Mesendoderm (in vitro differentiated cells): ENCODE measurements at places on chromosomes 3 and 15.

GRCh38 chr3:45988804-45989203, 6.8 kb downstream of the FYCO1 start:
- DNase-seq, result no peak

- peak; percentile 37 for DNase-seq
These were observed 323.4 kb upstream of the PLSCR5 start for GRCh38 chr3:146928421-146929059.

GRCh38 chr15:60347480-60348049, 50.2 kb downstream of the ANXA2 start:
- no peak for DNase-seq

DNA sequence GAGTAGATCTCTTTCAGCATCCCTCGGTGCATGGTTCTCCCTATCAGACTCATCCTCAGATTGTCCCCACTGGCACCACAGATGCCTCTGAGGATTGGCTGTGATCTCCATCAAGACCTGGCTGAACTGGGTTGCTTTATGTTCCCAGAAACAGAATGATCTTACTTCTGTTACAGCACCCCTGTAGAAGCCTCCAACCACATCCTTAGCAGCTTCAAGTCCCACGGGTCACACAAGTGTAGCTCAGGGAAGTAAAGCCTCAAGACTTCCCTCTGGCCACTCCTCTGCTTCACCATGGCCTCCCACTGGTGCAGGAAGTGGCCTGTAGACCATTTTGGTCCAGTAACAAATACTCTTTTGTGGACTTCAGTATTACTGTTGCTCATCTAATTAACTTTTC, 566.4 kb upstream of the SUCLG2 start:
- no peak for DNase-seq

GRCh38 chr3:50294492-50295403, 2.5 kb upstream of the IFRD2 start:
- no peak for DNase-seq

GRCh38 chr15:41483115-41483514, 10.6 kb upstream of the ITPKA start:
- no peak for DNase-seq

DNA sequence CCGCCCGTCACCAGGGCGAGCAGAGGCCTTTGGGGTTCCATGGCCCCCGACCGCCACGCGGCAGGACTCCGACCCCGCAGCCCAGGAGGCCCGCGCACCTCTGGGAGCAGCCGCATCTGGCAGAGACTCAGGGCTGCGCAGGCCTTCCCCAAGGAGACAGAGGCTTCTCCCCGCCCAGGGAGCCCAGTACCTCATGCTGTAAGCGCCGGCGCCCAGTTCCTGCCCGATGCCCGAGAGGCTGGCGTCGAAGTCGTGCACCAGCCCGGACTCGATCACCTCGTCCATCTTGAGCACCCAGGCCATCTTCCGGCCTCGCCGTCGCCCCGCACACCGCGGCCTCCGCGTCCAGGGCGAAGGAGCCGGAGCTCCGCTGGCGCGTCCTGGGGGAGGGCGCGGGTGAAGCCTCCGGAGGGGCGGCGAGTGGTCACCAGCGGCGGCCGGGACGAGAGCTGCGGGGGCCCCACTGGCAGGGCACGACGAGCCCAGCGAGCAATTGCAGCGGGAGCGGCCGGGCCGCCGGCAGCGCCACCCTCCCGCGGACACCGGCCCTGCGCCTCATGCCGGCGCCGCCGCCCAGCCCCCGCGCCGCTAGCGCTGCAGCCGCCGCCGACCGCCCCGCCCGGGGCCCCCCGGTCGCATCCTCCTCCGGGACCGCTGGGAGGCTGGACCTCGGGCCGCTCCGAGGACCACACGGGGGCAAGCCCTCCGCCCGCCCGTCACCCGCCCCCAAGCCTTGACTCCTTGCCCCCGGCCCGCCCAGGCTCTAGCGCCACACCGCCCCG, 468 bp downstream of the UBP1 start:
- DNase-seq, result peak; percentile 62

GRCh38 chr3:48466386-48467109, 20.0 kb downstream of the ATRIP start:
- no peak for DNase-seq

- no peak for DNase-seq
These were observed 51.8 kb downstream of the CHST2 start for GRCh38 chr3:143171141-143171980.

DNA sequence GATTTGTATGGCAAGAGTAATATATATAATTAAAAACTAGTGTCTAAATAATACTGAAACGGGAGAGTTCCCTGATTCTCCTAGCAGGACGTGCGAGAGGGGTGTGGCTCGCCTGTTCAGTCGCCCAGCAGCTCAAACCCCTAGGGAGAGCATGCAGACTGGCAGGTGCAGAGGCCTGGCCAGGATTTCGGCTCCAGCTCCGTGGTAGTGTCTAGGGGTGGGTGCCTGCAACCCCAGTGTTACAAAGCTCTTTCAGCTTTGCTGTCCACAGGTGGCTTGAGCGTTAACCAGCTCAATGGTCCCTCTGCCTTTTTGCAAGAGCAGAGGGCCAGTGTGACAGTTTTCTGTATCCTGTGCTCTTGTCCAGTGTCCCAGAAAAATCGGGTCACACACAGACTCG, 226.6 kb downstream of the ALCAM start:
- DNase-seq, result no peak

GRCh38 chr3:62708638-62709373, 166.4 kb downstream of the CADPS start:
- DNase-seq, result peak; percentile 45

DNA sequence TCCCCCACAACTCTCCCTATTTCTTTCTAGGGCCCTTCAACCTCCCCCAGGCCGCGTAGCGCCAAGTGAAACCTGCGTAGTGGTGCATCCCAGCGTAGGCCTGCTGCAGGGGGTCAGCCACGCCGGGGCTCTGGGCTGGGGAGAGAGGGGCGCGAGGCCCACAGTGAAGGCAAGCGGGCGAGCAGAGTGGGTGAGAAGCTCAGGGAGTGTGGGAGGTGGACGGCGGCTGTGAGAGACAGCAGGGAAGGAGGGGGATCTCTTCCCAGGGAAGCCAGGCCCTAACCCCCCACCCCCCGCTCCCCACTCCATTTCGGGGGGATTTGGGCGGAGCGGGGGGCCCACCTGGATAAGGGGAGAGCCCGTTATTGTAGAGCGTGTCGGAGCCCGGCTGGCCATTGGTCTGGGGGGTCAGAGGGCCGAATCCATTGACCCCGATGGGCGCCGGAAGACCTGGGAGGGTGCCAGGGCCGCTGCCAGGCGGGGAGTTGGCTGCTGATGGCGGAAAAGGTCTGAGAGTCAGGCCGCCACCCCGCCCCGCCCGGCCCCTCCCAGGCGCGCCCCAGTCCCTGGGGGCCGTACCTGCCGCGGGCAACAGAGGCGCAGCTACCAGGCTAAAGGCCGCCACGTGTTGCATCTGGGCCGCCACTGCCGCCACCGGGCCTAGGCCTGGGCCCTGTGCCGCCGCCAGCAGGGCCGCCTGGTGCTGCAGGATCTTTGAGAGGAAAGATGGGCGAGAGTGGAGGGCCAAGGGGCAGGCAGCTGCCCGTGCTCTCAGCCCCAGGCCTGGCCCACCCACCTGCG, 16.6 kb upstream of the PARP6 start:
- no peak for DNase-seq

DNA sequence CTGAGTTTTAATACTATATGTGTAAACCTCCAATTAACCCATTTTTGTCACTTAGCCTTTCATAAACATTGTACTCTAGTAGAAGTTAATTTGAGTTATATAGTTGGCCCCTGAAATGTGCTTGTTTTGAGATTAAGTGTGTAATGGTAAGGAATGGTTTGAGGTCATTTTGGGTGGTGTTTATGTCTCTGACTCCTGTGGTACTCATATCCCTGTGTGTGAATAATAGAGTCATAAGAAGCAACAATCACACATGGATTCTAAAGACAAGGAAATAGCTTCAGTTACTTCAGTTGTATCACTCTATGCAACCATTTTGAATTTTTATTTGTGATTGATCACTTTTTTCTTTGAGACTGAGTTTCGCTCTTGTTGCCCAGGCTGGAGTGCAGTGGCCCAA, 408.5 kb downstream of the MFSD1 start:
- no peak for DNase-seq

DNA sequence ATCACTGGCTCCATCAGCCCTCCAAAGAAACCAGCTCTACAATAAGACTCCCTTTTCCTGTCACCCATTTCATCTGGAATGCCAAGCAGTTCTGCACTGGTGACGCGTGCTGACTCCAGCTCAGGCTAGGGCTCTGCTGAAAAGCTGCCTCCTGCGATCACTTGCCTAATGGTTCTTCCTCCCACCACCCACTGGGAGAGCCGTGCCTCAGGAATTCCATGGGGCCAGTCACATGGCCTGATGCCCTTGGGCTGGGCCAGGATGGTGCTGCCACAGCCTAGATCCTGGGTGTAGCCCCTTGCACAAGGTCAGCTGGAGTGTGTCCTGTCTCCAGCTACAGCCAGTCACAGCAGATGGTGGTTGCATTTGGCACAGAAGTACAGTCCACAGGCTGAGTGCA, 98.9 kb downstream of the DNAJB8 start:
- peak; percentile 66 for DNase-seq

GRCh38 chr3:110246796-110247376, 824.7 kb upstream of the NECTIN3 start:
- DNase-seq, result no peak

DNA sequence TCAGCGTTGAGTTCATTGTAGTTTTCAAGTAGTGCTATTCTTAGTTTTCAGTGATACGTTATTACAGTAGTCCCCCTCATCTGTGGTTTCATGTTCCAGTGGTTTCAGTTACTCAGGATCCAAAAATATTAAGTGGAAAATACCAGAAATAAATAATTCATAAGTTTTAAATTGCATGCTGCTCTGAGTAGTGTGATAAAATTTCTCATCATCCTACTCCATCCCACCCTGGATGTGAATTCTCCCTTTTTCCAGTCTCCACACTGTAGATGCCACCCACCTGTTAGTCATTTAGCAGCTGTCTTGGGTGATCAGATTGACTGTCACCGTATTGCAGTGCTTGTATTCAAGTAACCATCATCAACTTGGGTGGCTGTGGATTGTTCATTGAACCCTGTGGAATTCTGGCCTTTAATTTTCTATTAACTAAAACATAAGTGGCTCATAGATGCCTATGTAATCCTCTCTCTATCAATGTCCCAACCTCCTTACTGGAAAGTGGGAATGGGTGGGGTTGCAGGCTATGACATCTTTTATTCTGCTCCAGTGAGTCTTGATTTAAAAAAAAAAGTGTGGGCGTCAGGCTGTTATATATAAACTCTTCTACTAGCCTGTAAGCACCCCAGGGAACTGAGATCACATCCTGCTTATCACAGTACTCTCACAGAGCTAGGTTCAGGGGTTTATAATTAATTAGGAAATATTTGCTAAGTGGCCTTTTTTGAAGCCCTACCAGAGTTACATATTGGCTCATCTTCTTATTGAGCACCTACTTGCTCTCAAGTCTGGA, 97.5 kb downstream of the CFAP20DC start:
- DNase-seq, result no peak

GRCh38 chr15:75161917-75162414, 39.7 kb upstream of the C15orf39 start:
- no peak for DNase-seq

- DNase-seq, result no peak
These were observed 49.4 kb upstream of the FLNB start for GRCh38 chr3:57958642-57959422.

- DNase-seq, result no peak
These were observed 47.5 kb downstream of the MINAR1 start for GRCh38 chr15:79479616-79480015.

GRCh38 chr15:81097890-81098280, 36.2 kb upstream of the CFAP161 start:
- no peak for DNase-seq

DNA sequence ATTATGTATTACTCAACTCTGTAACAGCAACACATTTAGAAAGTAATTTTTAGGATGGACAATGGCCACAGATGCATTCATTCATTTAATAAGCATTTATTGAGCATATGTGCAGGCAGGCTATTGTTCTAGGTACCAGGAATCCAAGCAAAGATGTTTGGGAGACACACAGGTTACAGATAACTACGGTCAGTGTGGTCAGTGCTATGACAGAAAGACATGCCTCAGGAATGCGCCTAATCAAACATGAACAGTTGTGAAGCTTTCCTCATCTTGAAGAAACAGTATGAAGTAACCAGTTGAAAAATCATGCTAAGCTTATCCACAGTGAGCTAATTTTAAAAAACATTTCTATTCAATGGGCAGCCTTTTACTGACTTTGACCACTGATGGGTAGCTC, 155.4 kb upstream of the CCDC54 start:
- no peak for DNase-seq

DNA sequence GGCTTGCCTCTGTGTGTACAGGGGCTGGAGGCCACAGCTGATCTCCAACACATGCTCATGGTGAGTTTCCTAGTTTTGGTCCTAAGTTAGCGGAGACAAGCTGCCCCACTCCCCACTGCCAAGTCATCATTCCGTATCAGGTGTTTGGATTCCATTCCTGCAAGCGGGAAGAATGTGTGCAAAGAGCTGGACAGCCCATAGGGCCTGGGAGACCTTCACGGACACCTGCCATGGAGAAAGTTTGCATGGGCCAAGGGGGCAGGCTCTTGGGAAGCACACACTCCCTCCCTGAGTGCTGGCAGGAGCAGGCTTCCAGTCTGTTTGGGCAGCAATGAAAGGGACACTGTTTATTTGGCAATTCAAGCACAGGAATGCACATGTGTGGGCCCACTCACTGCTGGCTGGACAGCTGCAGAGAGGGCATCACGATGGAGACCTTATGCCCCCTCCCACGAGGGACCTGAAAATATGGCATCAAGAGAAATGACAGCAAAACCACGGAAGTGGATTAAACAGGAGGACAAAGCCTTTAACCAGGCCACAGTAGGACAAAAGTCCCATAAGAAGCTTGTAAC, 149.7 kb downstream of the KLF13 start:
- DNase-seq, result no peak

- DNase-seq, result no peak
These were observed 39.6 kb downstream of the DAPK2 start for GRCh38 chr15:64006642-64007041.

DNA sequence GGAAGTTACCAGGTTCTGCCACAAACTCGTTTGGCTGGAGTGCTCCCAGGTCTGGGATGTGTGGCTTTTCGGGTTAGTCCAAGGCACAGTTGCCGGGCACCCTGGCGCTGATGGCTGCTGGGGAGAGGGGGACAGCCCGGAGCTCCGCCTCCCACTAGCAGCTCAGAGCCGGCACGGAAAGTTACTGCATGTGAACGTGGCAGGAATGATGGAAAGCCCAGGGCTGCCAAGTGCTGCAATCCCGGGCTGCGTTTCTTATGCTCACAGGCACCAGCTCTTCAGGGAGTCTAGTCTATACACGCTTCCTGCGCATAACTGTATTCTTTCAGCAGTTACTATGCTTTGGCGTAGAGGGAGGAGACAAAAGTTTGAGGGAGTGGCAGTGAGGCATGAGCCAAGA, 141.8 kb upstream of the ICE2 start:
- DNase-seq, result peak; percentile 44

DNA sequence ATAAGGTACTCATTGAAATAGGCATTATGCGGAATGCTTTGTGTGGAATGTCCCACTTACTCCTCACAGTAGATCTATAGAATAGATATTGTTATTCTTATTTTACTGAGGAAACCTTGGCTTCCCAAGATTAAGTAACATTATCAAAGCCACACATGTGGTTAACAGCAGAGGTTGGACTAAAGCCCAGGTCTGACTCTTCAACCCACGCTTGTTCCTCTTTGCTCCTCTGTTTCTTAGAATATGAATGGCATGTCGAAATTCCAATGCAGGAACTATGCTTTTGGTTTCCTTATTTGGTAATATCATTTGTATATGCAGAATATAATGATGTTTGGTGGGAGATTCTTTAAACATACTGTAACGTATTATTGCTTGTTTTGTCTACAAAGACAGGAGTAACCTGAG, 818.8 kb upstream of the LMCD1 start:
- DNase-seq, result peak; percentile 52

GRCh38 chr3:53134631-53135232, 4.5 kb upstream of the RFT1 start:
- peak; percentile 87 for DNase-seq
